Effector memory CD8-positive, alpha-beta T cell (primary cell): ENCODE measurements at places on chromosomes 13 and 19.

- no peak for DNase-seq
These were observed 59.4 kb upstream of the FARP1 start for GRCh38 chr13:98083507-98083906.

DNA sequence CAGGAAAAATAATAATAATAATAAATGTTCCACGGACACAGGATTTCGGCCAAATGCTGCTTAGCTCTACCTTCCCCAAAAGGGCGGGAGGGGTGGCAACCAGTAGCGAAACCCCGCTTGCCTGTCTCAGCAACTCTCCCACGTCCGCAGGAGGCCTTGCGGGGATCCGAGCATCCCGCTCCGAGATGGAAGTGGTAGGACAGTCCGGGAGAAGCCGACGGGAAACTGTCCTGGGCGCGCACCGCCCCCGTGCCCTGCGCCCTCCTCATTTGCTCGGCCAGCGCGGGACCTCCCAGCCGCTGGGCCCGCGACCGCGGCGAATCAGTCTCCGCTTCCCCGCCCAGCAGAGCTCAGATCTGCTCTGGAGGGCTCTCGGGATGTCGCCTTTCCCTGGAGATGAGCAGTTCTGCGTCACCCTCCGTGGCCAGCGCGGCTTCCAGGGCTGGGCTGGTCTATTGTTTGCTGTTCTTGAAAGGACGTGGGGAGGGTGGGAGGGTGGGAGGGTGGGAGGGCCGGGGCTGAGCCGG lies 48.9 kb upstream of the PABPC3 start:
- no peak for DNase-seq

DNA sequence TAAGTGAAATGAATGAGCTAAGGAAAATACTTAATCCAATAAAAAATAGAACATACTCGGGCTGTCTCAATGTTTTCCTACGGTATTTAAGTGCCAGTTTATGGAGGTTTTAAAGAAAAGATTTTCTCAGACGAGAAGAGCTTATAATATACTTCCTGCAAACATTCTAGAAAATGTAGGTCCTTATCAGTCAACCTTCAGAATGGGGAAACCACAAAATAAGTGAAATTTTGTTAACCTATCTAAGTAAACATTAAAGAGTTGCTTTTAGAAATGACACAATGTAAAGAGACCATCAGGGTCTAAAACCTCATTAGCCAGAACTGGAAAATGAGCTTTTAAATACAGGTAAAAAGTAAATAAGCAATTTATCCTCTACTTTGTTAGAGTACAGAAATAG lies 12.1 kb downstream of the MIR17HG start:
- DNase-seq, result no peak

DNA sequence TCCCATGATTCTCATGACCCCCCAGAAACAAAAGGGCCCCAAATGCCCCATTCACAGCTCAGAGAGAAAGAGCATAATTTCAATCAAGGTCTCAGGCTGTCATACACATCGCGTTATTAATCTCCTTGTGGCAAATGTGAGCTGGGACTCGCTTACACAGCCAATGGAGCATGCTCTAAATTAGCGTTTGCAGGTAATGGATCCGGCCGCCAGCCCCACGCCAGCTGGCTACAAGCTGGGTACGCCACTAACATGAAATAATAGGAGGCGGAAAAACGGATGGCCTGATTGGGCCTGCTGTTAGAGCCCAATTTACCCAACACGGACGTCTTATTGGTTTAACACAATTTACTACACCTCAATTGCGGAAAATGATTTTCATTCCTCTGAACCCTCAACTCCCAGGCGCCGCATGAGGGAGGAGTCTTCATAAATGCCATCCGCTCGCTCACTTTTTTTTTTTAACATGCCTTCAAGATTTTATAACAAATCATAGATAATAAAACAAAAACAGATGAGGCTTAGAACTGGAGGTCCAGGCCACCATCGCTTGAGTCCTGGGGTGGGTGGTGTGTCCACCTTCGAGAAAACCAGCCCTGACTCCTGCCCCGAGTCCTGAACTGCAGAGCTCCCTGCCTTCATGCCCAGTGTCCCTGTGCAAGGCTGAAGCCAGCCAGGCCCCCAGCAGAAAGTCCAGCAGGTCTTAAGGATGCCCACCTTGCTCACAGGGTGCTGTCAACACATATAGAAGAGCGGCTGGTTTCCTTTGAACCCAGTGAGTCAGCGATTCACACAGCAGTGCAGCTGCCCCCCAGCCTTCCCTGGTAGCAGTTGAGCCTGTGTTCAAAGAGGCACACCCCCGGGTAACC lies 62.1 kb downstream of the PEPD start:
- no peak for DNase-seq

GRCh38 chr13:43244481-43244880 lies 221.1 kb downstream of the DNAJC15 start:
- DNase-seq, result no peak

- DNase-seq, result no peak
These were observed 38.5 kb upstream of the MAB21L1 start for GRCh38 chr13:35514801-35515502.

DNA sequence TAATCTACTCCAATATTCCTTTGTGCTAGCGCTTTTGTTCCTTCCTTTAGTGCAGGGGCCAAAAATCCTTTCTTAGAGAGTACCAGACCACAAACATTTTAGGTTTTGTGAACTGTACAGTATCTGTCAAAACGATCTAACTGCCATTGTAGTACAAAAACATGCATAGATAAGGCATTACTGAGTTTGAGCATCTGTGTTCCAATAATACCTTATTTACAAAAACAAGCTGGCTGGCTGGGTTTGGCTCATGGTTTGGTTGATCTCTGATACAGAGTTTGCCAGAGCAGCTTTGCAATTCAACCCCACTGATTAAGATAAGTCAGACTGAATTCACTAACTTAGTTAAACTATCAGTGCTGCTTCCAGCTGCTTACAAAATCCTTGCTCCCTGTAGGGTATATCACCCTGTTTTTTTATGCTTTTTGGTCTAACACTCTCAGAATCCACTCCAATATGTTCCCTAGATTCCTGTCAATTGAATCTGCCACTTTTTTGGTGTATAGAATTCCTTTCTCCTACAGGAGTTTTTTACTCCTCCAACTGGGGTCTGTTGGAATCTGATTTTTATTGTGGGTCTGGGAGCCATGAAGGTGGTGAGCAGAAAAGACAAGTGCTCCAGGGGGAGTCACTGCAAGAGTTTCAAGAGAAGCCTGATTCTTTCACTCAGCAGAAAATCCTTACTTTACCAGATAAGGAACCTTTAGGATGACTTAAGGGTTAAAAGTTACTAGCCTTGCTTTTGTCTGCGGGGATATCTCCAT lies 1399.4 kb downstream of the EFNB2 start:
- no peak for DNase-seq

DNA sequence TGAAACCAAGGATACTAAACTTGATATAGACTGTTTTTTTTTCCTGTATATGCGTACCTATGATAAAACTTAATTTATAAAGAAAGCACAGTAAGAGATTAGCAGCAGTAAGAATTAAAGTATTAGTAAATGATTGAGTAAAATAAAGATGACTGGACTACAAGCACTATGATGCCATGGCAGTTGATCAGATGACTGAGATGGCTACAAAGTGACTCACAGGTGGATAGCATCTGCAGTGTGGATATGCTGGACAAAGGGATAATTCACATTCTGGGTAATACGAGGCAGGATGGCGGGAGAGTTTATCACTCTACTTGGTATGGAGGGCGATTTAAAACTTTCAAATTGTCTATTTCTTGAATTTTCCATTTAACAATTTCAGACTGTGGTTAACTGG lies 11.8 kb downstream of the HTR2A start:
- no peak for DNase-seq

- no peak for DNase-seq
These were observed 274.1 kb downstream of the COG6 start for GRCh38 chr13:39929583-39929982.

- DNase-seq, result peak; percentile 44
These were observed 1.3 kb downstream of the IZUMO1 start for GRCh38 chr19:48745208-48745995.

GRCh38 chr13:65268009-65268408 lies 1962.1 kb downstream of the PCDH9 start:
- no peak for DNase-seq

DNA sequence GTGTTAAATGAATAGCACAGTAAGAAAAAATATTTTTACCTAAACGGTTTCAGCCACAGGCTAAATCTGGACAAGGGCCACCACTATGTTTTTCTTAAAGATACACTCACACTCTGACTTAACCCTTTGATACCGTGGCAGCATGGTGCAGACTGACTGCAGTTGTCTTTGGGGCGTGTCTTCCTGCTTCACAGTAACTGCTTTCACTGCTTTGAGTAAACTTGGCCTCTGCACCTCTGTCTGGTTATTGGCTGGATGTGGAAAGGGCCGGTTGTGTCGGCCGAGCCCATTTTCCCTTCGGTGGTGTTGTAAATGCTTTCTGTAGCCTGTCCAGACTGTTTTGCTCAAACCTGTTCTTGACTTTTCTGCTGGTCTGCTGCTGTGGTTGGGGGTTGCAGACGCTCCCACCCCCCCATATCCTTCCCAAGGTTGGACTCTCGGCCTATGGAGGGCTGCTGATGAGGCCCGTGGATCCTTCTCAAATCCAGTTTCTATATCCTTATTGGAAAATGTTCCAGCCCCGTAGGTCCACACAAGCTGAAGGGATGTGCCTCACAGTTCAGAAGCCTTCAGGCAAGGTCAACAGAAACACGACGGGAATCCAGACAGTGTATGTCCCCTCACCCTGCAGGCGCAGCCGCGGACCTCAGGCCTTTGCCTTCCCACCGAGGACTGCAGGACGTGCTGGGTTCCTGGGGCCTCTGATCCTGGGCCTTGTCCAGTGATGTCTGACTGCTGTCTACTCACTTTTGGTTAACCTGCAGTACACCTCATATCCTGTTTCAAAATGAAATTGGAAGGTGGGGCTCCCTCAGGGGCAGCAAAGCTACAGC lies 90.2 kb upstream of the RNF113B start:
- DNase-seq, result no peak

DNA sequence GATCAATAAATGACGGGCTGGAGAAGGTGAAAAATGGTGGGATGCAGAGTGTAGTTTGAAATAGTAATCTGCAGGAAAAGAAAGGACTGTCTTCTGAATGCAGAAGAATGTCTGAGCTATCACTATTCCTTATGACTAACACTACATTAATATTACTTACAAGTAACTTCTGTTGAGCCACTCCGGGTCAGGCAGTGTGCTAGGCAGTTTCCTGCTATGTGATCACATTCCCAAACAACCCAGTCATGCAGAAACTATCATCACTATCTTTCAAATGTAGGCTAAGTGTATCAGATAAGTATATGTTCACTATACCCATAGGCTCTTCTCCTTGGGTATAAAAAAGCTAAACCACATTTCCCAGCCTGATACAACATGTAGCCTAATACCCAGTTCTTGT lies 6.6 kb downstream of the ZNF599 start:
- DNase-seq, result no peak
